ENCODE measurements at places on chromosomes 2 and 18. TPM values are rescaled to one million over a fixed set of nuclear protein-coding genes. Genes with fewer than 3 reads are reported as not detected.

DNA sequence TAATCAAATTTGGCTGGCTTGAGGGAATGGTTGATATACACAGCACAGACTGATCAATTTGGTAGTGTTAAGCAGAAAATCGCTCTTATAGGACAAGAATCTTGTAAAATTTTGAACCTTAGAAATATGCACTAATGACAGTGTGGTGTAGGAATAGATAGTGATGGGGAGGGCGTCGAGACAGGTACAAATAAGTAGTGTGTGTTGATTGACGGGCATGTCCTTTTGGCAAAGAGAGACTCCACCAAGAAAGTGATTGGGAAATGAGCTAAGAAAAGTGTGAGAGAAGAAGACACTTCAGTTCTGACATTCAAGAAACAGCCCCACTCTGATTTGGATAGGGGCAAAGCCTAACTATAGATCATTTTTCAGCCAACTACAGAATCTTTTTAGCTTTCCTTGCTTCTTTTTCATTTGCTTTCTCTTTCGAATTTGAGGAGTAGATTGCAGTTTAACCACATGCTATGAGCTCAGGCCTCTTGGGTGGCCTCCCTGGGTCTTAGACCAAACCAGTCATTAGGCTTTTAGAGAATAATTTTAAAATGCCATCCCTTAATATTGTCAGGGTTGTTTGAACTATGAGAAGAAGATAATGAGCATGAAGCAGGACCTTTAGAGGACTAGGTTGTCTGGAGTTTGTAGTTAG, 127.1 kb downstream of the CERS6 start:
- H3K4me1 ChIP-seq = no peaks in the 10 kb centered on the region
- no peak overlapping the region for H3K4me3 ChIP-seq
- H3K36me3 ChIP-seq = no peaks in the 10 kb centered on the region
- DNase-seq = no peak
- no peaks in the 10 kb centered on the region for H3K27me3 ChIP-seq
- peak overlapping the region; percentile 7 for H3K27ac ChIP-seq

DNA sequence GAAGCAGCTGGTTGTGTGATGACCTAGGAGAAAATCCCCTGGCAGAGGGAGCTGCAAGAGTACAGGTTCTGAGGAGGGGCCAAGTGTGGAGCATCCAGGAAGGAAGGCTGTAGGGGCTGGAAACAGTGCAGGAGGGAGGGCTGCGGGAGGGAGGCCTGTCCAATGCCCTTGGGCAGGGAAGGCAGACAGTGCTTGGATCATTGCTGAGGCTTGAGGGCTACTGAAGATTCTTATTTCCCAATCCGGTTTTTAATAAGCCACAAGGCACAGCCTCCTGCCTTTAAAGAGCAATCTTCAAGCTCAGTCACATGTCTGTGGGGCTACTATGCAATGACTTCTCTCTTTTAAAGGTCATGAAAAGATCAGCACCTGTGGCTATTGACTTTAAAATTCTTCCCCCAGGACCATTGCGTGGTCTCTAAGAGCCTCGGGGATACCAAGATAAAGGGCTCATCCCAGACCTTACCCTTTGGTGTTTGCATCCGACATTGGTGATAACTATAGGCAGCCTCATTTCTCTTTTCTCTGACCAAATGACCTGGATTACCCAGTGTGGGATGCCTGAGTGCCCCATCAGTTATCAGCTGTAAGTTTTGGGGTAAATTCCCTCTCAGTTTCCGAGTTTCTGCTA, 149.6 kb downstream of the DOCK10 start:
- no peak overlapping the region for H3K4me3 ChIP-seq
- H3K4me1 ChIP-seq = no peaks in the 10 kb centered on the region
- no peak overlapping the region for H3K27ac ChIP-seq
- H3K36me3 ChIP-seq = no peaks in the 10 kb centered on the region
- H3K27me3 ChIP-seq = no peaks in the 10 kb centered on the region

- H3K4me1 ChIP-seq = no peaks in the 10 kb centered on the region
- no peak overlapping the region for H3K27ac ChIP-seq
- H3K4me3 ChIP-seq = no peak overlapping the region
- no peaks in the 10 kb centered on the region for H3K27me3 ChIP-seq
Measured at GRCh38 chr18:5030636-5031035, 166.4 kb downstream of the AKAIN1 start.

DNA sequence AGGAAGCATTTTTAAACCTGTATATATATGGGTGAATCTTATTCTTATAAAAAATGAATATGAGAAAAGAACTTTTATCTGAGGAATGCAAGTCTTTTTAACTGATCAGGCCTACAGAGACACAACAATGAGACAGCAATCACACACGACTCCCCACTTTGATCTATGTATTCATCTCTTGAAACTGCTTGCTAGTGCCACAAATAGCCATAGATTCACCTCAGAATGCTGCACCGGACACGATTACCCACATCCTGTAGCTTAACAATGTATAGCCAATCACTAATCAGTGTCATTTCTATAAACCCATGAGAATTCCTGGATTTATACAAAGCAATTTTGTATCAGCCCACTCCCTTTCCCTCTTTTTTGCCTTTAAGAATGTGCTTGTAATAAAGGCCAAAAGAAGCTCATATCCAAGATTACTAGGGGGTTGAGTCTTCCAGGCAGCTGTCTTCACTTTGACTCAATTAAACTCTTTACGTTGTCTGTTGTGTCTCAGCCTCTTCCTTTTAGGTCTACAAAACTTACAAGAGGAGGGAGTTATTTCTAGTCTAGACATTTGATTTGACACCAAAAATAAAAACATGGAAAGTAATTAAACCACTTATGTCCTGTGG, 94.9 kb downstream of the MBD2 start:
- no peak overlapping the region for H3K27ac ChIP-seq
- H3K4me1 ChIP-seq = no peaks in the 10 kb centered on the region
- no peak for DNase-seq
- no peaks in the 10 kb centered on the region for H3K36me3 ChIP-seq
- no peaks in the 10 kb centered on the region for H3K27me3 ChIP-seq

DNA sequence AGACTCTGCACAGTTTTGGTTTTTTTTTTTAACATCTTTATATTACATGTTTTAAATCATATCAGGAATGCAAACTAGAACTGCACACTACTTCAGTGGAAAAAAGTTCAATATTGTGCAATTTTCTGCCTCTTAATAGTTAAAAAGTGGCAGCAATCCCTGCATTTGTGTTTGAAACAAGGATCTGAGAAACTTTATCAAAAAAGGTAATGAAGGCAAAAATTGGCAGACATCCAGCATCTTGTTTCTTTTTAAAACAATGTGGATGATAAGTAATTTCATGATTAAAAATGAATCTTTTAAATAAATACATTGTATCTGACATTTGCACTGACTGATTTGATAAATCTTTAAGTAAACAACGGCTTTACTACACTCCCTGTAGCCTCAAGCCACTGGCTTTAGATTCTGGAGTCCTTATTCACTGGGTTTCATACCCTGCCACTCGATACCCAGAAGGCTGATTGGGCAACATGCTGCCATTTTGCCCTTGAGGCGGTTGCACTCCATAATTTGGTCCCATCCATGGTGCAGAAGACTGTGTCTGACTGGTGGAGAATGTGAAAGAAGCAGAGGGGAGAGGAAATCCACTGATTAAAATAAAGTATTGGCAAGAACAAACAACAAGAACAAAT, 21.6 kb upstream of the C2orf42 start:
- H3K4me3 ChIP-seq = no peak overlapping the region
- DNase-seq = no peak
- H3K27me3 ChIP-seq = no peaks in the 10 kb centered on the region

The MATN3 gene
- total RNA-seq = 0.82 TPM

DNA sequence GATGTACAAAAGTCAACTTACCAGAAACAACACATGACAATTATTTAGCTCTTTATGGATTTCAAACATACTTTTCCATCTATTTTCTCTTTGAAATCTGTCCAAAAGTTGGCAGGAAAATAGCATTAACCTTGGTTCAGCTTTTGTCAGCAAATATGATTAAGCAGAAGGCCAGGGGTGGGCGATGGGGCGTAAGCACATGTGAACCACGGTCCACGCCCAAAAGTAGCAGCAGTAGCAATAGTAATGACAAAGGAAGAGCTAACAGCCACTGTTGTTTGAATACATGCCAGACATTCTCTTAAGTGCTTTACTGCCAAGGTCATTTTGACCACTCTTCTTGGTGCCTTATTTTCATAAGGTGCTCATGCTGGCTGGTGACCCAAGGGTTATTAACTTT, 73.5 kb downstream of the ANTXR1 start:
- peaks cover 17% of the 10 kb centered on the region for H3K4me1 ChIP-seq
- no peaks in the 10 kb centered on the region for H3K27me3 ChIP-seq
- H3K4me3 ChIP-seq = no peak overlapping the region
- peaks cover under 1% of the 10 kb centered on the region for H3K36me3 ChIP-seq
- no peak overlapping the region for H3K27ac ChIP-seq

DNA sequence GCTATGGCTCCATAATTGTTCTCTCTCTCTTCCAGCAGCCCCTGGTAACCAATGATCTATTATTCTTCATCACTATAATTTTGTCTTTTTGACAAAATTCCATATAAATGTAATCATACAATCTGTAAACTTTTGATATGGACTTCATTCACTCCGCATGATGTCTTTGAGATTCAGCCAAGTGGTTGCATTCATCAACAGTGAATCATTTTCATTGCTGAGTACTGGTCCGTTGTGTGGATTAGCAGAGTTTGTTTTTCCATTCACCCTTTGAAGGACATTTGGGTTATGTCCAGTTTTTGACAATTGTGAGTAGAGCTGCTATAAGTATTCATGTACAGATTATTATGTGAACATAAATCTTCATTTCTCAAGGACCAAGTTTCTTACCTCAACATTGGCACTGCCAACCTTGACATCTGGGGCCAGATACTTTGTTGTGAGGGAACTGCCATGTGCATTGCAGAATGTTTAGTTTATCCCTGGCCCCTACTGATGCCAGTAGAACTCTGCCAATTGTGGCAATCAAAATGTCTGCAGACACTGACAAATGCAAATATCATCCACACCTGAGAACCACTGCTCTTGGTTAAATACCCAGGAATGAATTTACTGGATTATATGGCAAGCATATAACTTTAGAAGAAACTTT, 48.4 kb upstream of the BCL2L11 start:
- no peak overlapping the region for H3K27ac ChIP-seq
- H3K4me3 ChIP-seq = no peak overlapping the region
- peaks cover 5% of the 10 kb centered on the region for H3K4me1 ChIP-seq
- H3K36me3 ChIP-seq = no peaks in the 10 kb centered on the region
- DNase-seq = no peak

DNA sequence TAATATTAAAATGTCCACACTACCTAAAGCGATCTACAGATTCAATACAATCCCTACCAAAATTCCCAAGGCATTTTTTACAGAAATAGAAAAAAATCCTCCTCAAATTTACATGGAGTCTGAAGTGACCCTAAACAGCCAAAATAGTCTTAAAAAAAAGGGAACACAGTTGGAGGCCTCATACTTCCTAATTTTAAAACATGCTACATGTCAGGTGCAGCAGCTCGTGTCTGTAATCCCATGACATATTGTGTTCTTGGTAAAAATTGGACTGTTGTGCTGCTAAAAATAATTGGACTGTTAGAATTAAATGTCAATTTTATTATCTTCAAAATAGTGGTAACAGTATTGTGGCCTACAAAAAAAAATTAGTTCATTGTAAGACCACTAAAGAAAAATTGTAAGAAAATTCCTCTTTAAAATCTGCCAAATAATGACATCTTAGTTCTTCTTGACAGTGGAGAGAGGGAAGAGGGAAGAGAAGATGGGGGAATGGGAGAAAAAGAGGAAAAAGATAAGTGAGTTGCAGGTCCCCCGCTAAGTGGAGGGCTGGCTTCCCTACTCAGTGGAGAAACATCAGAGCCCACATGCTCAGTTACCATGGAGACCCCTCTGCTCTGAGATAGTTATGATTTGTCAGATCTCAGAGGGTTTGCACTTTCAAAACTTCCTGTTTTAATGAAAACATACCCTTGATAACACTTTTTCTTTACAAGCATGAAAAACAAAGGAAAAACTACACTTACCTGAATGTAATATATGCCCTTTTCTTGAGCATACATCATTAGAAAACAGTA, 46.5 kb downstream of the UNC50 start:
- H3K27me3 ChIP-seq = no peaks in the 10 kb centered on the region
- no peak overlapping the region for H3K4me3 ChIP-seq

The CD28 gene
- total RNA-seq = 1.1 TPM

DNA sequence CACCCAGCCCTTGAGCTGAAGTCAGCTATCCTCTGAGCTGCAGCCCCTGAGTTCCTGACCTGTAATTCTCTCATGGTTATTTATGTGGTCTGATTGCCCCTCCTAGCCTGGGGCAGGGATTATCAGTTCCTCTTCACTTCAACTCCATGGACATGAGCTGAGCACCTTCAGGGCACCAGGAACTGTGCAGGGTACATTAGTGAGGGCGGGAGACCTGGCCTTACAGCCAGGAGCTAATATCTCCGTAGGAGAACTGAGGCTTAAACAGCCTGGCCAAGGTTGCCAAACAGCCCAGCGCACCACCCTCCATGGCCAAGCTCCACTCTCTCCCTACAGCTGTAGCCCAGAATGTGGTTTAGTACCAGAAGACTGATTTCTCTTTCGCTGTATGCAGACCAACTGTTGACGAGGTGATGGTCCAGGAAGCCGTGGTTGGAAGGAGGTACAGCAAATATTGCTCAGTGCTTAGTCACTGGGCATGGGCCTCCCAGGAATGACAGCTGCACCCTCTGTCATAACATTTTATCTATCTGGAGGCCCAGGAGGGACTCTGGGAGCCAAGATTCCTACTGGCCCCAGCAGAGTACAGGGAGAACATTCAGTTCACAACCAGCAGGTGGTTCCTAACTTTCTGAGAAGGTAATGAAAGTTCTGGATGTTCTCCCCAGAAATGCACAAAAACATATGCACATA, 228.7 kb upstream of the SIX2 start:
- no peaks in the 10 kb centered on the region for H3K36me3 ChIP-seq
- H3K4me3 ChIP-seq = no peak overlapping the region
- DNase-seq = no peak
- H3K4me1 ChIP-seq = peaks cover 12% of the 10 kb centered on the region

DNA sequence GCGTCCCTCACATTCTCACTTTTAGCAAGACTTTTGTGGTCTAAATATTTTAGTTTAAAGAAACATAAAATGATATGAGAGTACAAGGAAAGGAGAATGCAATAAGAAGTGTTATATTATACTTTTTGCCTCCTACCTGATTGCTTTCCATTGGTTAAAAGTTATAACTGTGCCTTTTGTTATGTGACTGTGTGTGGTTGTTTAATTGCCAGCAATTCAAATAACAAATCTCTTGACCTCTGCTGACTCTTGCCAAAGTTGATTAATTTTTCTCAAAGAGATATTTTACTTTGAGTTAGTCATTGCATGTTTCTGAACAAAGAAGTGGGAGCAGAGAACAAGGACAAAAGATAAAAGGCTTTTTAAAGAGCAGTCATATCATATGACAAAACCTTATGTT, 599.5 kb downstream of the SUCLG1 start:
- no peak overlapping the region for H3K4me3 ChIP-seq
- DNase-seq = no peak
- no peaks in the 10 kb centered on the region for H3K27me3 ChIP-seq
- H3K27ac ChIP-seq = no peak overlapping the region

Measured in sigmoid colon (tissue), 7 donors.